DMS153 (cell line): ENCODE measurements at places on chromosomes 6 and 20.
A peak's percentile ranks its signal among the peaks of the same experiment; 100 is the strongest.

GRCh38 chr6:109349419-109349987, 32.8 kb downstream of the CD164 start:
- DNase-seq, result peak; percentile 94

GRCh38 chr6:6543181-6543879, 45.2 kb upstream of the LY86 start:
- DNase-seq, result no peak

DNA sequence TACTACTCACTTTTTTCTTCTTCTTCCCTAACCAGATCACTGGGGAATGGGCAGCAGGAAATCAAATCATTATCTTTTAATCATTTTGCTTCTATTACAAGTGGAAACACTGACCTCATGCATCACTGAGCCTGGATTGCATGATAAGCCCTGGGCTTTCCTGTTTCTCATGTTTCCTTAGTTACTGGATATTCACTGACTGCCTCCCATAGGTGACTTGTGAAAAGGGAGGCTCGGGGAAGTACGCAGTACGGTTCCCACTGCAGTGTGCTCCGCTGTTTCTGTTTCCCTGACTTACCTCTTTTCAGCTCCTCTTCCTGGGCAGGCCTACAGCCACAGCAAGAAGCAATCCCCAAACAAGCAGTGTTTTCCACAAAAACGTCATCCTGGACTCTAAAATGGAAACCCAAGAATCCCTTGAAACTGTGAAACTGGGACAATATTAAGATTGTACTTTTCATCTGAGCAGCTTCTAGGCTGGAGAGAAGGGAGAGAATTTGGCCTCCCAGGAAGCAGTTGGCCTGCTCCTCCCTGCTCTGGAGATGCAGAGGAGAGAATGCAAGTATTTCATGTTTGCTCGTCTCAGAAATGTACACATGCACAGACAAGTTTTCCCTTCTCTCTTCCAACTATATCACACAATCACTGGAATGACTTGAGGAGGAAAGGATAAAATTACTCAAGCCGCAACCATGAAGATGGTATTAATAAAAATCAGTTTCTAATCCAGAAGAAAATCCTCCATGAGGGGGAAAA, 13.1 kb downstream of the BTNL2 start:
- DNase-seq, result no peak

GRCh38 chr6:113564371-113565171, 292.6 kb upstream of the MARCKS start:
- DNase-seq, result peak; percentile 95

DNA sequence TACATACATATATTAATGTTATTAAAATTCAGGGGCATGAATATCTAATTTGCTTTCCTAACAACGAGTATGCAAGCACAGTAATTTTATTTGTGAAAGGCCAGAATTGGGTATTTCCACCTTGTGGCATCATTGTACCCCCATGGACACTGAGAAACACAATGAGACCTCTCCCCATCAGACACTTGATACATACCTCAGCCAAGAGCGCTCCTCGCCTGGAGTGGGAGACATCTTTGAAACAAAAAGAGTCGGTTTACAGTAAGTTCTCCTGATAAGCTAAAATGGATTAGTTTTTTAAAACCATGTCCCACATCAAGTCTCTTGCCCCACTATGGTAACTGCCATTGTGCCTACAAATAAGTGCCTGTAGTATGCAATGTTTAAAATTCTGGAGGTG, 2.1 kb downstream of the CNR1 start:
- no peak for DNase-seq

GRCh38 chr20:14234666-14235295, 102.6 kb downstream of the FLRT3 start:
- no peak for DNase-seq

DNA sequence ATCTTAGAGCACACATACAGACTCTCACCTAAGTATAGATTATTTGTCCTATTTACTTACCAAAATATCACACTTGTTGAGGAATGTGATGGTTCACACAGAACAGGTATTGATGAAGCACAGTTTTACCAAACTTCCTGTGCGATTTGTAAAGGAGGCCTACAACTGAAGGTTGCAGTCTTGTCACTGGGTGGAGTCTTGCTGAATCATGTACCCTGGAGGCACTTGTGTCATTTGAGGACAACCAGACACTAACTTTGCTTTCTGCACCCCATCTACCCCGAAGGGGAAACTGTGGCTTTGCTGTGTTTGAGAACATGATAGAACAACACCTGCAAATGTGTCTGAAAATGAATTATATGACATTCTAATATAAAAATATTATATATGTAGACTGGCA, 32.4 kb upstream of the HINT3 start:
- no peak for DNase-seq

DNA sequence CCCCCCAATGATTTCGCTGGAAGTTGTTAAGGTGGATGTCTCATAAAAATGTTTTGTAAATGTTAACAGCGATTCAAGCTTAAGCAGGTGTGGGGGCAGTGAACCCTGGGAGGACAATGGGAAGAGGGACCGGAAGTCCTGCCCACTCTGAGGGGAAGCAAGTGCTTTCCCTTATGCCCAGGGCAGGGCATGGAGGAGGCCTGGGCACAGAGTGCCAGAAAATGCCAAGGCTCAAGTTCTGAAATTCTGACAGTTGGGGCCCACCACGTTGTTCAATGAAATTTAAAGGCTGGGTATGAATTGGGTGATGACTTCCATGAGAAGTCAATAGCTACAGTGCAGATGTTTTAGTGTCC, 132.7 kb upstream of the SALL4 start:
- DNase-seq, result no peak

DNA sequence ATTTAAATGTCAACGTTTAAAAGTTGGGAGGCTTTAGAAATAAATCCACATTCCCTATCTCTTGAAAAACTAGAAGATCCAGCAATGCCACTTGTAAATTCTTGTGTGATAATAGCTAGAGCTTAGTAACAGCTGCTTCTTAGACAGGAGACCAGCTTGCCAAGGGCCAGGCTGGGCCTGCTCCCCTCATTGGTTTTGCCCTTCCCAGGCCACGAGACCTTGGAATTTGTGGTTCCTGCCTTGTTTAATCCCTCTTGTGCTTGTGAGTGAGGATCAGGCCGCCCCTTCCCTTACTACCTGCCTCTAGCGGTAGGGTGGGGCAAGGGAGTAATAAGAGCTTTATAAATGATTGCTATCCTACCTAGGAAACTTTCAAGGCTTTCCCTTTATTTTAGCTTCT, 363.5 kb downstream of the SYNE1 start:
- no peak for DNase-seq

DNA sequence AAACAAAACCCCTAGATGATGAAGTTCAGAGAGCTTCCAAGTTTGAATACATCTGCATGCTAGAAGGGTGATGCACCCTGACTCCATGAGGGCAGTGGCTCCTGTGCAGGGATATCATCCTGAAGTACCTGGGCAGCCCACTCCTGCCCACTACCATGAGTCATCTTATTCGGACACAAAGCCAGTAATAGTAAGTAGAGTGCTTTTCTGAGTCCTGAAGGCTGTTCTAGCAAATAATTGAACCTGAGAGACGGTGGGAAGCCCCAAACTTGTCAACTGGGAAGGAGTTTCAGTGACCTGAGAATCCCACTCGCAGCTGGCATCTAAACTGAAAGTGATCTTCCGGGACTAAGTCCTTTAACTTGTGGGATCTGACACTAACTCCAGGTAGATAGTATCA, 152.9 kb upstream of the COL21A1 start:
- no peak for DNase-seq

DNA sequence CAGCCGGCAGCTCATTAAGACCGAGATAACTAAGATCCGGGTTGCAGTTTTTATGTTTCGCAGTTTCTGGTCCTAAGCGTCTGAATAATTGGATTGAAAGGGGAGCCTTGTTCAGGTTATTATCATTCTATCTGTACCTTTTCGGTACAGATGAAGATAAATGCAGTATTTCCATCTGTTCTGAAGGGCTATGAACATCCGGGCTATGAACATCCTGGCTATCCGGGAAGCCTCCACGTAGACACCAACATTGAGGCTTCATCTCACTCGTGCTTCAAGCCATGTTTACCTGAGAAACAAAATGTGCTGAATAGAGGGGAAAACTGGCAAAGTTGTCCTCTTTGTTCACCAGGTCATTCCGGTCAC, 399 bp upstream of the REPS1 start:
- peak; percentile 57 for DNase-seq

- DNase-seq, result no peak
Measured at GRCh38 chr6:85287654-85288053, 162.2 kb upstream of the NT5E start.

- DNase-seq, result no peak
Measured at GRCh38 chr6:51675020-51675921, 412.1 kb downstream of the PKHD1 start.
